ENCODE measurements at places on chromosomes 12 and 14.

DNA sequence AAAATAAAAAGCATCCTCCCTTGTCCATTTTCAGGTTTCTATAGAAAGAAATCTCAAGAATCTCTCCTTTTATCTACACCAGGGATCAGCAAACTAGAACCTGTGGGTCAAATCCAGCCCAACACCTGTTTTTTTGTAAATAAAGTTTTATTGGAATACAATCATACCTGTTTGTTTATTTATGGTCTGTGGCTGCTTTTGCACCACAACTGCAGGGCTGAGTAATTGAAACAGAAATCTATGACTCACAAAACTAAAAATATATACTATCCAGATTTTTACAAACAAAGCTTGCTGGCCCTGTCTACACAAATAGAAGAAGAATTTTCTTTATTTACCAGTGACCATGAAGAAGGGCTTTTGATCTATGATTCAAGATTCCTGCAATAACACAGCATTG lies 95.1 kb upstream of the COCH start:
- no peak for DNase-seq

DNA sequence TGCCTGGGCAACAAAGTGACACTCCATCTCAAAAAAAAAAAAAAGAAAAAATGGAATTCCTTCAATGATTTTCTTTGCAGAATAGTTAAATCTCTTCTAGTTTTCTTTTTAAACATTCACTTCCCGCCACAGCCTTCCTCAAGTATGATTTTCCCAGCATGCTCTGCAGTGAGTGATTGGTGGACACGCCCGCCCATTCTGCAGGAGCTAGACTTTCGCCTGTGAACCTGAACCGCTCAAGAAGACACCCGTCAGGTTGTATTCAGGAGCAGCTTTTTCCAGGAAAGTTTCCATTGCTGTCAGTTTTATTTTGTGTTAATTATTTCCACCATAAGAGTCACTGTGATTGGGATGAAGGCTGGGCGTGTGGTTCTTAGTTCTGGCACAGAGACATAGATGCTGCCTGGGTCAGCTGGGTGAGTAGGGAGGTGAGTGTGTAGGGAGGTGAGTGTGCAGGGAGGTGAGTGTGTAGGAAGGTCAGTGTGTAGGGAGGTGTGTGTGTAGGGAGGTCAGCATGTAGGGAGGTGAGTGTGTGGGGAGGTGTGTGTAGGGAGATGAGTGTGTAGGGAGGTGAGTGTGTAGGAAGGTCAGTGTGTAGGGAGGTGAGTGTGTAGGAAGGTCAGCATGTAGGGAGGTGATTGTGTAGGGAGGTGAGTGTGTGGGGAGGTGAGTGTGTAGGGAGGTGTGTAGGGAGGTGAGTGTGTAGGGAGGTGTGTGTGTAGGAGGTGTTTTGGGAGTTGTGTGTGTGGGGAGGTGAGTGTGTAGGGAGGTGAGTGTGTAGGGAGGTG lies 76.2 kb downstream of the KIF26A start:
- DNase-seq: no peak

DNA sequence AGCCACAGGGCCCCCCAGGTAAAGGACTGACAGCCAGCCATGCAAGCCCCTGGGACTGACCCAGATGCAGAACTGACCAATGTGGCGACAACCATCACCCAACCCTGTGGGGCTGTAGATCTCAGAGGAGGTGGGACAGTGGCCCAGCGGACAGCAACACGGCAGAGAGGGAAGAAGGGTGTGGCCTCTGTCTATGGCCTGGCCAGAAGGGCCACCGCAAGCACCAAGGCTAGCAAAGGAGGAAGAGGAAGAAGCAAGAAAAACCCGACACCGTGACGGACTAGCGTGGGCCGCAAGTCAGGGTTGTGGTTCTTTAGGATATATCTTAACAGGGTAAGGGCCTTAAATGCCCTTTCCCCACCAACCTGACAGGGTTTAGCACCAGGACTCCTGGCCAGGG lies 71.2 kb downstream of the ITPK1 start:
- DNase-seq: peak; percentile 85

DNA sequence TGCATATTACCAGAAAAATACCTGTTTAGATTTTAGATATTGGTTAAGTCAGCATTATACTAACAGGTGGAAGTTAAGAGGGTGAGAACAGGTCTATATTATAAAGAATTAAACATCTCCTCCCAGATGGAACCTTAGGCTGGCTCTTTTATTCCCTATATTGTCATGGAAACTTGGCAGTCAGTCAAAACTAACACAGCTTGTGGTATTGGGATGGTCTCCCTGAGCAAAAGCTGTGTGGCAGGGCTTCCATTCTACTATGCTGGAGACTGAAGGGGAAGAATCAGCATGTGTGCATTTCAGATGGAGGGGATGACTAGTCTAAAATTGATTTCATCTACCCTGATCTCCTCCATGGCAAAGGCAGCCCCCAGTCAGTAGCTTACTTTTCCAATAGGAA lies 66.7 kb downstream of the SMOC1 start:
- DNase-seq: no peak

DNA sequence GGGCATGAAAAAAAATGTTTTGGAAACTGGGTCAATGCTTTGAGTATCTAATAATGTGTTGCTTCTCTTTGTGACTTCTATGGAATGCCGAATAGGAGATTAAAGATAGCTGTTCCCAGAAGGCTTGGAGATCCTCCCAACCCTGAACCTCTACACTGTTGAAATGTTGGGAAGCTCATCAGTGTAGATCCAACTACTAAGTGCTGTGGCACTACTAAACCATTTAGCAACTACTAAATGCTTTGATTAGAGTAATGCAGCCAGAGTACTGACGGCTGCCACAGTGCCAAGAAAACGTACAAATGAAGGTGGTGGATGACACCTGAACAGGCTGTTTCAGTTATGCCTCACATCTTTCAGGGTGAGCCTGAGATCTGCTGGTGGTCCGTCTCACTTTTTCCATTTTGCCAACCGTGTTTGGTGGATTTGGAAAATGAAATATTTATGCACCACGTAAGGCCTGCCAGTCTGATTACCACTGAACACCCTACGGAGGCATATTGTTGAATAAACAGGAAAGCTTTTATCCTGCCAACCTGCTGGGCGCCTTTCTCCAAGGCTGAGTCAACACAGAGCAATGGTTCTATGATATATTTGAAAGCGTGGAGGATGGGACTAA lies 938.0 kb upstream of the FLRT2 start:
- DNase-seq: no peak

- peak; percentile 71 for DNase-seq
Observed at GRCh38 chr14:60656686-60657455, 7.6 kb upstream of the SIX1 start.

GRCh38 chr12:72872996-72873395 lies 600.8 kb downstream of the TRHDE start:
- no peak for DNase-seq

GRCh38 chr12:92134638-92135274 lies 10.9 kb downstream of the BTG1 start:
- peak; percentile 81 for DNase-seq

GRCh38 chr14:54818201-54819133 lies 84.2 kb downstream of the GCH1 start:
- no peak for DNase-seq

Data from inflammatory macrophage treated with lipopolysaccharide for 4 hours (primary cell).